Neural crest cell (in vitro differentiated cells): ENCODE measurements at places on chromosomes 5 and 9. TPM values are rescaled to one million over a fixed set of nuclear protein-coding genes. Genes with fewer than 3 reads are reported as not detected.

GRCh38 chr5:44783634-44784315 is 25.0 kb upstream of the MRPS30 start:
- H3K4me3 ChIP-seq = no peak overlapping the region
- H3K27ac ChIP-seq = no peak overlapping the region
- no peaks in the 10 kb centered on the region for H3K4me1 ChIP-seq
- no peak for DNase-seq
- no peaks in the 10 kb centered on the region for H3K27me3 ChIP-seq

- H3K27me3 ChIP-seq = no peaks in the 10 kb centered on the region
- DNase-seq = no peak
- H3K27ac ChIP-seq = no peak overlapping the region
- H3K36me3 ChIP-seq = no peaks in the 10 kb centered on the region
- no peak overlapping the region for H3K4me3 ChIP-seq
- no peaks in the 10 kb centered on the region for H3K4me1 ChIP-seq
Observed at GRCh38 chr5:5542654-5543053, 120.2 kb downstream of the ICE1 start.

- H3K4me1 ChIP-seq = peaks cover 34% of the 10 kb centered on the region
- DNase-seq = no peak
- H3K27me3 ChIP-seq = no peaks in the 10 kb centered on the region
- no peak overlapping the region for H3K27ac ChIP-seq
- H3K36me3 ChIP-seq = peaks cover 4% of the 10 kb centered on the region
Observed at GRCh38 chr9:94931036-94931633, 204.6 kb downstream of the AOPEP start.

EIF4EBP3 gene
- total RNA-seq = 8.4 and 10.3 TPM in 2 replicates

DNA sequence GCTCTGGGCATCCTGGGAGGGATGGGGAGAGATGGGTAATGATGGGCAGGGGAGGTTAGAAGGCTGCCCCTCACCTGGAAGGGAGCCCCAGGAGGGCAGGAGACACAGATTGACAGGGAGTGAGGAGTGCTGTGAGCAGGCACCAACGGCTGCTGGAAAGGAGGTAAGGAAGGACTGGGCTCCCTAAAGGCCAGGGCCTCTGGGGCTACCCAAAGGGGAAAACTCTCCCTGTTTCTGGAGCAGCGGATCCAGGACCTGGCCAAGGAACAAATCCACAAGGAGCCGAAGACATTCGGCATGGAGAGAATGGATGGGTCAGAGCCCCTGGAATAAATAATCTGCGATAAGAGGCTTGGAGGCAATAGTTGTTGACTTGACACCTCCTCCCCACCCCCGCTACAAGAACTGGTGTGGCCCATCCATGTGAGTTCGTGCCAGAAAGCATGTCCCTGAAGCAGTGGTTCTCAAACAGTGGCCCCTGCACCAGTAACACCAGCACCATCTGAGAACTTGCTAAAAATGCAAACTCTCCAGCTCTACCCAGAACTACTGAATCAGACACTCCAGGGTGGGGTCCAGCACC is 208.3 kb downstream of the GABBR2 start:
- no peaks in the 10 kb centered on the region for H3K36me3 ChIP-seq
- no peak overlapping the region for H3K27ac ChIP-seq
- peaks cover 19% of the 10 kb centered on the region for H3K27me3 ChIP-seq
- no peak for DNase-seq

PDCD1LG2 gene
- not detected in 2 replicates for total RNA-seq

GRCh38 chr5:7916171-7916804 is 47.3 kb downstream of the MTRR start:
- H3K36me3 ChIP-seq = peaks cover 16% of the 10 kb centered on the region
- no peak overlapping the region for H3K4me3 ChIP-seq
- no peak for DNase-seq
- no peak overlapping the region for H3K27ac ChIP-seq
- H3K4me1 ChIP-seq = no peaks in the 10 kb centered on the region

- no peaks in the 10 kb centered on the region for H3K27me3 ChIP-seq
- no peak for DNase-seq
- H3K36me3 ChIP-seq = no peaks in the 10 kb centered on the region
- H3K27ac ChIP-seq = no peak overlapping the region
- H3K4me3 ChIP-seq = no peak overlapping the region
- peaks cover 7% of the 10 kb centered on the region for H3K4me1 ChIP-seq
Observed at GRCh38 chr5:39466846-39467245, 42.1 kb upstream of the DAB2 start.

DNA sequence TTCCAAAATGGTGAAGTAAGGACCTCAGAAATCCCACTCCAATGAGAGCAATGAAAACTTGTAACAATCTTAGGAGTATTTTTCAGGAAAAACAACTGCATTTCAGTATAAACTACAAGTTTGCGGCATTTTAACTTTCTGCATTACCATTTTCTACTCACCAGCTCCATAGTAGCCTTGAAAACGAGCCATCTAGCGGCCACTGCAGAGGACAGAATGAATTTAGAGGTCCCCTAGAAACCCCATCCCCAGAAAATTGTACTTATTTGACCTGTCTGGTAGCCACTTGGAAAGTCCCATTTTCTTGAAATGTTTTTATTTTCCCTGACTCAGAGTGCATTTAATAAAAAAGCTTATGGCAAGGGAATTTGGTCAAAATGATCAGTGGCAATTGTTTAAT is 205.4 kb upstream of the ITGA1 start:
- H3K27ac ChIP-seq = no peak overlapping the region
- DNase-seq = no peak
- H3K4me1 ChIP-seq = no peaks in the 10 kb centered on the region
- no peaks in the 10 kb centered on the region for H3K36me3 ChIP-seq
- no peak overlapping the region for H3K4me3 ChIP-seq
- H3K27me3 ChIP-seq = no peaks in the 10 kb centered on the region

- H3K4me3 ChIP-seq = no peak overlapping the region
- H3K4me1 ChIP-seq = no peaks in the 10 kb centered on the region
- H3K27ac ChIP-seq = no peak overlapping the region
- no peaks in the 10 kb centered on the region for H3K27me3 ChIP-seq
Observed at GRCh38 chr5:123273984-123274383, 149.2 kb downstream of the CEP120 start.

GRCh38 chr9:91303741-91304415 is 57.8 kb downstream of the AUH start:
- DNase-seq = no peak
- peaks cover 4% of the 10 kb centered on the region for H3K4me1 ChIP-seq
- H3K4me3 ChIP-seq = no peak overlapping the region
- H3K36me3 ChIP-seq = no peaks in the 10 kb centered on the region

DCAF12 gene
- total RNA-seq = 52.6 and 54.1 TPM in 2 replicates

FOXD4L4 gene
- 0.16 and 0.26 TPM in 2 replicates for total RNA-seq

SPINK7 gene
- not detected in 2 replicates for total RNA-seq

DNA sequence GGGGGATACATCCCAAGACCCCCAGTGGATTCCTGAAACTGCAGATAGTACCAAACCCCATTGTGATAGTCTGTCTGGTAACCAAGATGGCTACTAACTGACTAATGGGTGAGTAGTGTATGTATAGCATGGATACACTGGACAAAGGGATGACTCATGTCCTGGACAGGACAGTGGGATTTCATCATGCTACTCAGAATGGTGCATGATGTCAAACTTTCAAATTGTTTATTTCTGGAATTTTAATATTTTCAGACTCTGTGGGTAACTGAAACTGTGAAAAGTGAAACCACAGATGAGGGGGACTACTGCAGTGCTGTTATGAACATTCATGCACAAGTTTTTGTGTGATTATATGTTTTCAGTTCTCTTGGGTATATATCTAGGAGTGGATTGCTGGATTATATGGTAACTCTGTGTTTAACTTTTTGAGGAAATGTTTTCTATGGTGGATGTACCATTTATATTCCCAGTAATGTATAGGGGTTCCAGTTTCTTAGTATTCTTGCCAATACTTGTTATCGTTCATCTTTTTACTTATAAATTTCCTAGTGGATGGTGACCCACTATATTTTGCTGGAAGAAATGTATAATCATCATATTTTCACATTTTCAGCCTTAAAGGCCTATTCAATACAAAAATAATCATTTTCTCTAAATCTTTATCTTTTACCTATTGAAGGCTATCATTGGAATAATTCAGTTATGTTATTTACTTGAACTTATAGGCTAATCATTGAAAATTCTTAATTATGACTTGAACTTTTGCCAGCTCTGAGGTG is 140.9 kb downstream of the NR3C1 start:
- peaks cover under 1% of the 10 kb centered on the region for H3K36me3 ChIP-seq
- H3K4me1 ChIP-seq = no peaks in the 10 kb centered on the region
- H3K27ac ChIP-seq = no peak overlapping the region
- no peak overlapping the region for H3K4me3 ChIP-seq
